ENCODE measurements at places on chromosomes 7 and 10.
A peak's percentile ranks its signal among the peaks of the same experiment; 100 is the strongest.

DNA sequence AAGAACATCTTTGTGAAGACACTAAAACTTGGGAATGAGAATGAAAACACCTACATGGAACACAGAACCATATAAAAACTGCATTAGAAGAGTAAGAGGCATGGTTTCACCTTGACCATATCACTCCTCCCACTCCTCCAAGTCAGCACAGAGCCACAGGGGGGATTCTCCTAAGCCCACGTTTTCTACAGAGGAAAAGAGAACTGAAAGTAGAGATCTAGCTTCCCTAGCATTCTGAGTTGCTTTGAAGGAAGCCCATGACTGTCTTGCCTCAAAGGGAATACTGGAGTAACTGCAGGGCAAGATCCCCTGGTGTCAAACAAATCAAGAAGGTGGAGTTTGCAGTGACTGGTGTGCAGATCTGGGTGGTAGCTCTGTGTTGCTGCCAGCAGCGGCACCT, 43.9 kb downstream of the HBP1 start:
- no peak for DNase-seq

DNA sequence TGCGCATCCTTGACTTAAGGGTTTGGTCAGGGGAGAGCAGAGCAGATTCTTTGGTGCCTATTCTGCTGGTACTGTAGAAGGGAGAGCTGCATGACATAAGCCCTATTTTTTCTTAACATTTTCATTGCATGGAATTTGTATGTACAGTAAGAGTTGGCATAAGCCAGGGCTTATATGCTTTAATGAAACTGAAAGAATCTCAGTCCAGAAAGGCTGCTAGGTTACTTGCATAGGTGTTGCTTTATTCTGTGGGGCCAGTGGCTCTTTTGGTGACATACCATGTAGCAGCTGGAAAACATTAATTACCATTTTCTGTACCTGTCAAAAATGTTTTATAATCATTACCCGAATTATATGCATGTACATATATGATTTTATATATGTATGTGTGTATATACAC, 152.1 kb downstream of the LYZL1 start:
- DNase-seq, result no peak

- DNase-seq, result no peak
Measured at GRCh38 chr7:27420702-27421101, 178.1 kb downstream of the EVX1 start.

- DNase-seq, result peak; percentile 99
Measured at GRCh38 chr10:11874568-11875493, 51.7 kb downstream of the PROSER2 start.

DNA sequence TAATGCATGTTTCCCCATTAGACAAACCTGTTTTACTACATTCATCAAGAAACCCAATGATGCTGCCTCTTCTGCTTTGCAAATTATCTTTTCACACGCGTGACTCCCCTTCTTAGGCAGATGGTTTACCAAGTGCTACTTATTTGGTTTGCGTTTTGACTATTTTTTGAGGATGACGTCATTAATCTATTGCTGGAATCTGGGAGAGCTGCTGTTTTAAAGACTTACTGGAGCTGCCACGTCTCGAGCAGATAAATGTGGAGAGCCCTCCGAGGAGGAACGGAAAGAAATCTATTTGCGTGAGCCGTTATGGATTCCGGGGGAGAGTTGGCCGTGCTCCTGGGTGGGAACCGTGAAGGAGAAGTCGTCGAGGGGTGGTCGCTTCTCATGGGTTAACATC, 19.7 kb downstream of the INSYN2A start:
- no peak for DNase-seq

DNA sequence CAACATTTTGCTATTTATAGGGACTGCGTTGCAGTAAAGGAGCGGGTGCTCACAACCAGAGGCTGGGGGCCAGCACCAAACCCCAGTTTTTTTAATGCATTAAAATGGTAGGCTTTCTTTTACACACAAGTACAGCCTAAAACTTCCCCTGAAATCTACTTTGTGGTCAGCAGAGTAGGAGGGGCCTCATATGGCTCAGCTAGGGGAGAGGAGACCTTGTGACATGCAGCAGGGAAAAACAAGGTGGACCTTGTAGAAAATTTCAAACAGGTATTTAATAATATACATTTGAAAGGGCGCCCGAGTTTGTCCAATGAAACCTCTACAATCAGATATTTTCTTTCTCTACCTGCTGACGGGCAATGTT, 1.4 kb downstream of the CCDC136 start:
- peak; percentile 31 for DNase-seq

GRCh38 chr7:22675917-22676343, 51.1 kb upstream of the IL6 start:
- DNase-seq, result peak; percentile 31

DNA sequence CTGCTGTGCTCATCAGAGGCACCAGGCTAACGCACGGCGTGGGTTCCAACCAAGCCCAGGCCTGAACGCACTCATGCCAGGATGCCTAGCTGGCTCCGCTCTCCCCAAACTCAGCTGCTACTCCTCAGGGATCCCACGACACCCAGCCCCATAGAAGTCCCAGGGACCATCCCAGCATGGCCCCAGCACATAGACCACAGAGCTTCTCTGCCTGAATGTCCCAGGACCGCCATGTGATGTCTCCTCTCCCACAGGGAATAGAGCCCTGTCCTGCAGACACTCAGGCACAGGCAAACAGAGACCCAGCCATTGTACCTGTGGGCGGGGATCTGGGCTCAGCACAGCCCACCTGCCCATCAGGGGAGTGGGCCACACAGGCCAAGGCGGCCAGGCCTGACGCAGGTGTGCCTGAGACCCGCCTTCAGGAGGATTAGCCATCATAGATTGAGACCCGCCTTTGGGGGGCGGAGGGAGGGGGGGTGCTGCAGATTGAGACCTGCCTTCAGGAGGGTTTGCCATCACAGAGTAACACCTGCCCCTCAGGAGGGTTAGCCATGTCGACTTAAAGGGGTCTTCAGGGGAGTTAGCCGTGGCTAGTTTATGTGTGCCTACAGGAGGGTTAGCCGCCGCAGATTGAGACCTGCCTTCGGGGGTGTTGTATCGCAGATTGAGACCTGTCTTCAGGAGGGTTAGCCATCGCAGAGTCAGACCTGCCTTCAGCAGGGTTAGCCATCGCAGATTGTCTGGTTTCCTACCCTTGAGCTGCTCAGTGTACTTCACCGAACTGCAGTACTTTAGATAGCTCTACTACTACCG, 29.0 kb downstream of the RASGEF1A start:
- DNase-seq, result no peak

DNA sequence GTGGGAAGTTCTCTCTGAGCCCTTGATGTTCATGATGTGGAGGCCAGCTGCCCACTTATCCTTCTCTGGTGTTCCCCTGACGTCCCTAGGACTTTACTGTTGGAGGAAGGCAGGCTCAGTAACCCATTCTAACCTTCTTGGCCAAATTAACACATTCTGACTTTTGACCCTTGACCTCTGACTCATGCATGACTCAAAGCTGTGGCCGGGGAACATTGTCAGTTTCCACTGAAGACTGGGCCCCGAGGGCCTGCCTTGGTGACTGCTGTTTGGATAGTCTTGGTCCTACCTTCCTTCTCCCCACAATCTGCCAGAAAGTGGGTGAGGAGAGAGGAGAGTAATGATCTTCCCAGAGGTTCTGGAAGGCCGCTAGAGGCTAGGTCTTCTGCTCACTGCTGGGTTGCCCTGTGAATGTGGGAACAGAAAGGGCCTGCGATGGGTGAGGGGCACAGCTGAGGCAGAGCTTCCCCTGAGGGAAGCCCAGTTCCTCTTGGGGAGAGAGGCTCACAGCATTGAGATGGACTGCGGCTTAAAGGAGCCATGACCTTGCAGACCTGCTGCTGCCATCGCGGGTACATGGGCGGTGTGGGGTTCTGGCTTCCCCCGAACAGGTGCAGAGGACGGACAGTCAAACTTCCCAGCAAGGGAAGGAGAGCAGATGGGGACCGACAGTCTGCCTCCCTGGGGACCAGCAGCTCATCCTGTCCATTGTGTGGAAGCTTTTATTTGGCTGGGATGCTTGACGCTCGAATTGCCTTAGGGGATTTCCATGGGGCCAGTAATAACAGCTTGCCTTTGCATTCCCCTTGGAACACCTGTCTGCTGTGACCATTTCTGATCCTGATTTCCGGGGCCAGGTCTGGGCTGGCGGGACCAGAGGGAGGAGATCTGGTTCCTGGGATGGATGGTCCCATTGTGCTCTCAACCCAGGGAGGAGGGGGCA, 43.8 kb downstream of the ADAMTS14 start:
- peak; percentile 43 for DNase-seq

DNA sequence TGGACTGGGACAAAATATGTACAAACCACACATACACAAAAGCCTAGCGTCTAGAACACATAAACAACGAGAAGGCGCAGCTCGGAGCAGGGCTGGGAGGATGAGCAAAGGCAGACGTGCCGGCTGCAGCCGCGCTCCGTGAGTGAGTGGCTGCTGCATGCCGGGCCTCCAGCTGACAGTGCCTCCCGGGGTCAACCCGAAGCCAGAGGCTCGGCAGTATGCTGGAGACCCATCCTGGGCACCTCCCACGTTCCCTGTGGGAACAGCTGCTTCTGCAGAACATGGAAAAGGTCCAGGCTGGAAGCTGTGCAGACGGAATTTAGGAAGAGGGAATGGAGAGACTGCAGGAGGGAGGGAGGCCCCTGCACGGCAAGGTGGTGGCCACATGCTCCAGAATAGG, 3.6 kb upstream of the GPR146 start:
- DNase-seq, result peak; percentile 42

DNA sequence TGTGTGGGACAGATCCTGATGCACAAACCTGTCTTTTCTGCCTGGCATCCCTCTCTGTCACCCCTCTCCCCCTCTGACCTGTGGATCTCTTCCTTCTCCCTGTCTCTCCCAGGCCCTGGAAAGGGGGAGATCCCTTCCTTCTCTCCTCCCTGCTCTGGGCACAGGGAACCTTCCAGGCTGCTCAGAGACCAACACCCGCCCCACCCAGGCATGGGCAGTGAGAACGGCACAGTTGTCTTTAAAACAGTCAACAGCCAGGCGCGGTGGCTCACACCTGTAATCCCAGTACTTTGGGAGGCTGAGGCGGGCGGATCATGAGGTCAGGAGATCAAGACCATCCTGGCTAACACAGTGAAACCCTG, 34.7 kb downstream of the KCNH2 start:
- no peak for DNase-seq

DNA sequence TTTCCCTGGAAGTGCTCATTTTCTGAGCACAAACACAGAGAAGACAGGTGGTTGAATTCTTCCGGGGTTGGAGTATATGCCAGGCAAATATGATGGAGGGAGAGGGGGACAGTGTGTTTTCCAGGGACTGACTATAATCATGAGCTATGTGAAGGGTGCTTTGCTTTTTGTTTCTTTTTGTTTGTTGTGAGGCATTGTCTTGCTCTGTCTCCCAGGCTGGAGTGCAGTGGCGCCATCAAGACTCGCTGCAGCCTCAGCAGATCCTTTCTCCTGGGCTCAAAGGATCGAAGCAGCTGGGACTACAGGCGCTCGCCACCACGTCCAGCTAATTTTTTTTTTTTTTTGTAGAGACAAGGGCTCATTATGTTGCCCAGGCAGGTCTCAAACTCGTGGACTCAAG, 47.3 kb upstream of the CPN1 start:
- DNase-seq, result no peak

- no peak for DNase-seq
Measured at GRCh38 chr7:2108501-2109250, 124.1 kb downstream of the MAD1L1 start.

GRCh38 chr7:120431016-120431415, 158.0 kb downstream of the KCND2 start:
- no peak for DNase-seq

DNA sequence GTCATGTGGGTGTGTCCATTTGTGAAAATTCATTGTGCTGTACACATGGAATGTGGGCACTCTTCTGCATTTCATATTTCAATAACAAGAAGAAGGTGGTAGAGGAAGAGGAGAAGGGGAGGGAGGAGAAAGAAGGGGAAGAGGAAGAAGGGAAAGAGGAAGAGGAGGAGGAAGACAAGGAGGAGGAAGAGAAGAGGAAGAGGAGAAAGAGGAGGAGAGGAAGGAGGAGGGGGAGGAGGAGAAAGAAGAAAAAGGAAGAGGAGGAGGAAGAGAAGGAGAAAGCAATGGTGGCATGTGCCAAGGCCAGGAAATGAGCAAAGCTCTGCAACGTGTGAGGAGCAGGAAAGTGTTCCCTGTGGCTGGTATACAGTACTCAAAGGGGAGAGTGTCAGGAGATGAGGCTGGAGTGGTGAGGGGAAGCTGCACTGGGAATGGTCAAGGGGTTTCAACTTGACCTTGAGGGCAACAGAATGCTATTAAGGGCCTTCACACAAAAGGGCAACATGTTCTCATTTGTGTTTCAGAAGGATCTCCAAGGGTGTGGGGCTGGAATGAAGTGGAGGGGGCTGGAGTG, 40.5 kb downstream of the WNT2 start:
- DNase-seq, result no peak

DNA sequence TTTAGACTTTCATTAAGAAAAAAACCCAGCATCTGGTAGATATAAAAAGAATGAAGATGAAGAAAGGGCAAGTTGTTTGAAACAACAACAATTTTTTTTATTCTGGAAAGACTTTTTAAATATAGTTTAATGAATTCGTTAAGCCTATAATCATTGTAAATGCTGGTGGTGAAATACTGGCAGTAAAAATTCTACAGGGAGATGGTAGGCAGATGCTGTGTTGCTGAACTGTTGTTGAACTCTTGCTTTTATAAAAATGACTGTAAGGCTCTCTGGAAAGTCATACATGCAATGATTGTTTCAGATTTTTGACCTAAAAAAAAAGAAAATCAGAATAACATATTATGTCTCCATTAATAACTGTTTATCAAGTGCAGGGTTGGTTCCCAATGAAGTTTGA, 39.0 kb downstream of the SCIN start:
- DNase-seq, result no peak

DNA sequence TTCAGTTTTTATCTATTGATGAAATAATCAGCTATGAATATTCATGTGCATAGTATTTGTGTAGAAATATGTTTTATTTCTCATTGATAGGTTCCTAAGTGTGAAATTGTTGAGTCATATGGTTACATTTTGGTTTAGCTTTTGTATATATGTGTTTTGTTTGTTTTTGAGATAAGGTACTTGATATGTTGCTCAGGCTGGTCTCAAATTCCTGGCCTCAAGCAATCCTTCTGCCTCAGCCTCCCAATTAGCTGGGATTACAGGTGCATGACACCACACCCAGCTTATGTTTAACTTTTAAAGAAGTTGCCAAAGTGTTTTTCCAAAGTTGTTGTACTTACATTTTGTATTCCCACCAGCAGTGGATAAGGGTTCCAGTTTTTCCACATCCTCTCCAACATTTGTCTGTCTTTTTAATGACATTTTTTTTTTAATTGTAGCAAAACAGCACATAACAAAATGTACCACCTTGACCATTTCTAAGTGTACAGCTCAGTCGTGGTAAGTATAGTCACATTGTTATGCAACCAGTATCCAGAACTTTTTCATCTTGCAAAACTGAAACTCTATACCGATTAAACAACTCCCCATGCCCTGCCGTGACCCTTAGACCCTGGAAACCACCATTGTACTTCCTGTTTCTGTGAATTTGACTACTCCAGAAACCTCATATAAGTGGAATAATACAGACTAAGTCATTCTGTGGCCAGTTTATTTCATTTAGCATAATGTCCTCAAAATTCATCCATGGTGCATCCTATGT, 12.6 kb upstream of the UBE2D1 start:
- peak; percentile 96 for DNase-seq

GRCh38 chr7:138864667-138865066, 66.7 kb upstream of the ATP6V0A4 start:
- DNase-seq, result no peak

GRCh38 chr10:118041316-118041715, 5.4 kb downstream of the RAB11FIP2 start:
- no peak for DNase-seq

GRCh38 chr10:18414061-18414460, 237.3 kb downstream of the NSUN6 start:
- no peak for DNase-seq

- DNase-seq, result peak; percentile 68
Measured at GRCh38 chr7:100127866-100128636, 1.3 kb downstream of the MBLAC1 start.

Data from OCI-M1 (cell line).